ENCODE measurements at places on chromosomes 6 and 20.

DNA sequence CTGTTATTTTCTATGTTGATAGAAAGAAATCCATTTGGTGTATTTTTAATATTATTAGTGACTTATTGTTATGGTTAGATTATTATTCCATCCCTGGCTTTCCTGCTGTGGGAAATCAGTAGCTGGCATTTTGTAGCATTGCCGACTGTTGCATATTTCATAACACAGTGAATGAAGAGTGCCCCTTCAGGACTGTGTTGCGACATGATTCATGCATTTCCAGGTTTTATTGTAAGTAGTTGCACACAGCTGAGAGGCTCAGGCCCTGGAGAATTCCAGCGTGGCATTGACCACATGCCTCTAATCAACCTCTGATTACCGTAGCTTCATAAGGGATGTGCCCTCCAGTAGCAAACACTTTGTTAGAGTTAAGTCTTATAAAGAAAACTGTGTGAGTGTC is 263.9 kb downstream of the FARS2 start:
- DNase-seq, result no peak

- no peak for DNase-seq
Measured at GRCh38 chr6:108961985-108962384, 113.8 kb downstream of the ARMC2 start.

DNA sequence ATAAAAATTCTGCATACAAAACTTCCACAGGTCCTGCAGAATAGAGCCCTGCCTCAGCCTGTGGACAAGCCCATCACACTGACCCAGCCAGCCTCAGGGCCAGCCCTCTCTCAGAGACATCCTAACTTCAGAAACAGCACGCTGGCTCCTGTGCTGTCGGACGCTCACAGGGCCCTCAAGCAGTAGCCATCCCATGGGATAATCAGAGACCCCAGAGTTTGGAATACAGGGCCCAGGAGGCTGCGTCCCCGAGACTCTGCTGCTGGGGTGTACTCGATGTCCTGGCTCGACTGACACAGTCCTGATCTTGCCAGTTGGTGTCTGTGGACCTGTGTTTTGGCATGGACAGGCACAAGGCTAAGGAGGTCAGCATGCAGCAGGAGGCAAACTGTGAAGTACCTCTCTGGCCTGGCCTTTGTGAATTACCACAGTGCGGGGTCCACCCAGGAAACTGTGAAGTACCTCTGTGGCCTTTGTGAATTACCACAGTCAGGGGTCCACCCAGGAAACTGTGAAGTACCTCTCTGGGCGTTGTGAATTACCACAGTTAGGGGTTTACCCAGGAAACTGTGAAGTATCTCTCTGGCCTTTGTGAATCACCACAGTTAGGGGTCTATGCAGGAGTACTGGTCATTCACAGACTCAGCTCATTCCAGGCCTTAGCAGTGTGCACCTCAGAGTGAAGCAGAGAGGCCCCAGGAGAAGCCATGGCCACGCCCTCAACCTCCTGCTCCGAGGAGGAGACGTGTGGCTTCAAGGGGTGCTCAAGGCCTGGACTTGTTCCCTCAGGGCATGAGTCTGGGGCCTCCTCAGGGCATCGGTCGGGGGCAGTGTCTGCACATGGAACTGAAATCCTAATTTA is 212.4 kb downstream of the SYNDIG1 start:
- no peak for DNase-seq

DNA sequence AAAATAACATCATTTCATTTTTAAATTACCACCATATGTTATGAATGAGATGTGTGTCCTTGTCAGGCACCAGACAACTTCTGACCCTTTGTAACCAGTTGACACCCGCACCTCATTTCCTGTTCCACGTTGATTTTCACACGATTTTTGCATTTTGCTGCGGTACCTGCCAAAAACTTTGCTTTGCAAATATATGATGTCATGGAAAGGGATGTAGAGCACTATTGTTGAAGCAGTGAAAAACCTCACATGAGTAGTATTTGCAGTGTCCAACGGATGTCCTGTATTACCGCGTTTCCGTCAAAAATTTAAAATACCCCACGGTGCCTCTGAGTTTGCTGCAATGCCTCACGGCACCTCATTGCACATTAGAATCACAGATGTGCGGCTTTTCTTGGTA is 115.6 kb downstream of the MTHFD1L start:
- DNase-seq, result no peak

GRCh38 chr6:12163149-12163548 is 127.0 kb upstream of the EDN1 start:
- DNase-seq, result no peak

Data from stimulated activated CD4-positive, alpha-beta T cell treated with anti-CD3 and anti-CD28 coated beads, Interleukin-12 subunit alpha, Interleukin-12 subunit beta, amount 100 ng/mL, for 24 hours (primary cell).